IMR-90 (cell line): ENCODE measurements at places on chromosomes 7 and 10. TPM values are rescaled to one million over a fixed set of nuclear protein-coding genes. Genes with fewer than 3 reads are reported as not detected.
A peak's percentile ranks its signal among the peaks of the same experiment; 100 is the strongest.

The C10orf62 gene
- total RNA-seq: not detected in 2 replicates

GRCh38 chr10:133042061-133042460, 45.7 kb upstream of the ADGRA1 start:
- DNase-seq: no peak

DNA sequence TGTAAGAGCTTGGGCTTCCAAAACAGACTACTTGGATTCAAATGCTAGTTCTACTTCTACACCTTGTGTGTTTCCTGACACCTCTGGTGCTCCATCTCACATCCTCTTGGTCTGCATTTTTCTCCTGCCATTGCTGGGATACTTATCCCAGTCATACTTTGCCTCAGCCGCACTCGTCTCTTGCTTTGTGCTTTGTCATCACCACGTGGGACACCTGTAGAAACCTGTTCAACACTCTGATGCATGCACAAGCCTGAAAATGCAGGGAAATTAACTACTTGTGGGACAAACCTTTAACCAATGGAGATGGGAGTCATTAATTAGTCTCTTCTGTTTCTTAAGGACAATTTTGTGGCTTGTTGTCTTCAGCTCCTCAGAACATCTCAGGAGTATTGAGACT, 94.2 kb upstream of the PHYHIPL start:
- no peak for DNase-seq

DNA sequence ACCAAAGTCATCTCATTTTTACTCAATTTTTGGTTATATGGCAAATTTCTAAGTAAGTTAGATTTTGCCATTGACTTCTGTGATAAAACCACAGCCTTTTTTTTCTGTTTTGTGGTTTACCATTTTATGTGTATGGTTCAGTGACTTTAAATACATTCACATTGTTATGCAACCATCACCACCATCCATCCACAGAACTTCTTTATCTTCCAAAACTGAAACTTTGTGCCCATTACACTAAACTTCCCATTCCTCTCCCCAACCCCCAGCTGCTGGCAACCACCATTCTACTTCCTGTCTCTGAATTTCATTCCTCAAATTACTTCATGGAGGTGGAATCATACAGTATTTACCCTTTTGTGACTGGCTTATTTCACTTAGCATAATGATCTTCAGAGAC, 280.4 kb upstream of the TCERG1L start:
- no peak for DNase-seq

The RAMP3 gene
- not detected in 2 replicates for total RNA-seq

- DNase-seq: peak; percentile 89
These were observed 31.1 kb upstream of the RHEB start for GRCh38 chr7:151550656-151551286.

DNA sequence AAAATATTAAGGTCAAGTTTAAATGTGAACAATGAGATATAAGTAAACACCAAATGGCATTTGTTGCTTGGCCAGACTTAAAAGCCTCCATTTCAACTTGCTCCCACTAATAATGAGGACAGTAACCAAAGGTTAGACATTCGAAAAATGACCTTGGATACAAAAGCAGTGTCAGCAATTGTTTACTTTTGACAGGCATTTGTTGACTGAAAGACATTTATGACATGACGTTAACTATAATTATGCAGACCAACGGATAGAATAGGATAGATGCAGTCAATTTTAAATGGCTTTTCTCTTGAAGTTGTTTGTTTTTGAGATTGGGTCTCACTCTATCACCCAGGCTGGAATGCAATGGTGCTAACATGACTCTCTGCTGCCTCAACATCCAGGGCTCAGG, 6.3 kb upstream of the WNT16 start:
- no peak for DNase-seq

DNA sequence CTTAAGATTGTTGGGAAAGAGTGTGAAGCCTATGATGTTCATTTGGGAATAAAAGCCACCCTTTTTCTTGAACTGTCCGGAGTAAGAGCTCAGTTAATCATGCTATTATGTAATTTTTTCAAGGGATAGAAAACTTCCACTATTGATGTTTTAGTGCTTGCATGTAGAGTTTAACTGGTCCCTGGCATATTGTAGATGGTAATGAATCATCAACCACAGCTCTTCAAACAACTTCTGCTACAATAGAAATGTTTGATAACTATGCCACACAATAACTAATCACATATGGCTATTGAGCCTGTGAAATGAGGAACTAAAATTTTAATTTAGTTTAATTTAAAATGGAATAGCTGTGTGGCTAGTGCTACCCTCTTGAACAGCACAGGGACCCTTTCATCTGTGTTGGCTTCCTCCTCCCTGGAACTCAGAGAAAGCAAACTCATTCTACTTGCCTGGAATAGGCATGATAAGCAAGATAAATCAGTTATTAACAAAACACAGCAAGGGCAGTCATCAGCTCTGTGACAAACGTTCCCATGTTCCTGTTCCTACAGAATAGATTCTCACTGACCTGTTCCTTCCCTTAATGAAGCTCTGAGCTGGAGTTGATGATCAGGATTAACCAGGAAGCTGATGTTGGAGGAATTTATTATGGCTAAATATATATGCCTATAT, 4.9 kb upstream of the SRI start:
- peak; percentile 43 for DNase-seq

- DNase-seq: no peak
These were observed 153.6 kb downstream of the CELF2 start for GRCh38 chr10:11170993-11171851.

- no peak for DNase-seq
These were observed 197.3 kb upstream of the PODXL start for GRCh38 chr7:131753620-131754222.

DNA sequence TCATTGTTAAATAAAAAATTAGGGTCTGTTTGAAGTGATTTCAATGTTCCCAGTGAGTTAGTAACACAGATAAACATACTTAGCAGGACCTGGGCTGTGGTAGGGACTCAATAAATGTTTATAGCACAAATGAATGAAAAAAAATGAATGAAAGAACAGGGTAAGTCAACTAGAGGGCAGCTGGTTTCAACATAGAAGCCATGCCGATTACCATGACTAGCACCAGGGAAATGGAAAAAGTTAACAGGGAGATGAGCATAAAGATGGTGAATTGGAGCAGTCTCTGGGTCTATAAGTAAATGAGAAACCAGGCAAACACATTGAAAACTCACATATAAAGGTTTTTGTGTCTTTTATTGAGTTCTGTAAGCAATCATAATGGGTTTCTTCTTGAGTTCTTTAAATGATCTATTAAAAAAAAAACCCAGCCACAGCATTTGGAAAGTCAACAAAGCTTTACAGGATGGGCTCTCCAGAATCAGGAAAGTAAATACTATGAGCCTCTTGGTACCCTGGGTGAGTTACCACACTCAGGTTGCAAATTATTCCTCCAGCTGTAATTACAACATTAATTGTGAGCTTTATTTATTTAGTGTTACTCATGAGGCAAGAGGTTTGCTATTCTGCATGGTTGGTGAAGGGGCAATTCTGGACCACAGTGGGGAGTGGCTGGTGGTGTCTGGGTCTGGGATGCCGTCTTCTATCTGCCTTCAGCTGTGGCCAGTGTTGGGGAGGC, 46.1 kb upstream of the MTPN start:
- no peak for DNase-seq

The SFTPA1 gene
- not detected in 2 replicates for total RNA-seq

DNA sequence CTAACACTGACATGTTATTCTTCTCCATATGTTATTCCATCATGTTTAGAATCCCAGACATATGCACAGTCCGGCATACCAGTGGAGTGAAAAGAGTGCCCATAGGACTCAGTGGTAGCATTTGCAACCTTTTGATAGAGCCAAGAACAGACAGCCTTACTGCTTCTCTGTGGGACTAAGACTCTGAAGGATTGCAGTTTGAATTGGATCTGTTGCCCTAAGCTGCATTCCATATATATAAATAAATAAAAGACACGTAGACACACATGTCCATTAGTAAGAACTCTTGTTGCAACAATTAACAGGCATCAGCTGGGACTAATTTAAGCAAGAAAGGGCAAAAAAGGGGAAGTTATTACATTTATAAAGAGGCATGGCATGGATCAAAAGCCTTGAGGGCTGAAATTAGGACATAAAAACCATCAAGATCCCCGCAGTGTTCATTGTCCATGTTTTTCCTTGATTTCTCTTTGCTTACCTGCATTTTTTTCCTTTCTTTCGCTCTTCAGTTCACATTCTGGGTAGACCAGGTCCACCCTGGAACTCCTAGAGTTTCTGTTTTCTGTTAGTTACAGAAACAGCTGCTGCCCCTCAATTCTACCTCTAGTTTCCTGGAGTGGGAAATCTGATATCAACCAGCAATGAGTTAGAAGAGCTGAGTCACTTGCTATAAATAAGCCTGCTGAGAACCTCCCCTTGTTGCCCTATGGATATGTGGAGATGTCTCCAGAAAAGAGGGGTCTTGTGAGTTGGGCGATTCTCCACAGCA, 132.4 kb downstream of the SORCS1 start:
- DNase-seq: no peak

DNA sequence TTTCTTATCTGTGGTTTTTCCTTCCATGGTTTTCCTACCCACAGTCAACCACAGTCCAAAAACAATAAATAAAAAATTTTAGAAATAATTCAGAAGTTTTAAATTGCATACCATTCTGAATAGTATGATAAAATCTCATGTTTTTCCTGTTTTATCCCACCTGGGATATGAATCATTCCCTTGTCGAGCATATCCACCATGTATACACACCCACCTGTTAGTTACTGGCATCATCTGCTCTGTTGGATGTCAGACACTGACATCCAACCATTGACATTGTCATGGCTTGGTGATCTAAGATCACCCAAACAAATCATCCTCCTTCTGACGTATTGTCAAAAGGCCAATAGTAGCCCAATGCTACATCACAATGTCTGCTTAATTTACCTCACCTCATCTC, 749.8 kb downstream of the TNS3 start:
- DNase-seq: no peak

GRCh38 chr10:68165643-68166042, 56.4 kb downstream of the MYPN start:
- DNase-seq: no peak

- no peak for DNase-seq
These were observed 91.1 kb downstream of the SVIL start for GRCh38 chr10:29543715-29544114.

DNA sequence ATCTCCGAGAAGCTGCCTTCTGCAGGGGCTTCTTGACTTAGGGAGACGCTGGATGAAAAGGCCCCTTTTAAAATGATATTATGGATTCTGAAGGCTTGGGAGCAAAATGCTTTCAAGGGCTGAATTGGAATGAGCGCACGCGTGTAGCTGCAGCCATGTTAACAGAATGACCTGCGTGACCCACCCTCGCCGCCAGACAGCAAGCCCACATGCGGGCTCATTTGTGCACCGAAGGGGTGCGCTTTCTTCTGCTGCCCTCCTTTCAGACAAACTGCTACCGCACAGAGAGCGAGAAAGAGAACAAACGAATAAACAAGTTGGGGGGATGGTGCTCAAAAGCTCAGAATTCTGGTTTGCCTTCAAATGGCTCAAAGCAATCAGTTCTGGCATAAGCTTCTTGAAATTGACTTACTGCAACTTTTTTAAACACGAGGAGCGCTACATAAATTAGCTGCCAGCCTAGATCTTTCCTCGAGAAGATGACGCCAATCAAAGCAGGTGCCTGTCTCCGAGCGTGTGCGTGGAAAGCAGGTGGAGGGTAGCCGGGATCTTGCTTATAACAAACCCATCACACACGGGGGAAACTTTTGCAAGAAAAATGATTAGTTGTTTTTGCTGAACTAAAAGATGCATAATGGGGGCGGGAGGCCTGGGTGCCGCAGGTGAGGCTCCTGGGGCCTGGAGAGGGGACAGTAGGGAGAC, 268.4 kb downstream of the MAD1L1 start:
- DNase-seq: no peak

The KCNH2 gene
- total RNA-seq: 0.56 and 0.90 TPM in 2 replicates

- DNase-seq: peak; percentile 38
These were observed 31.2 kb downstream of the ABLIM1 start for GRCh38 chr10:114626841-114627240.

DNA sequence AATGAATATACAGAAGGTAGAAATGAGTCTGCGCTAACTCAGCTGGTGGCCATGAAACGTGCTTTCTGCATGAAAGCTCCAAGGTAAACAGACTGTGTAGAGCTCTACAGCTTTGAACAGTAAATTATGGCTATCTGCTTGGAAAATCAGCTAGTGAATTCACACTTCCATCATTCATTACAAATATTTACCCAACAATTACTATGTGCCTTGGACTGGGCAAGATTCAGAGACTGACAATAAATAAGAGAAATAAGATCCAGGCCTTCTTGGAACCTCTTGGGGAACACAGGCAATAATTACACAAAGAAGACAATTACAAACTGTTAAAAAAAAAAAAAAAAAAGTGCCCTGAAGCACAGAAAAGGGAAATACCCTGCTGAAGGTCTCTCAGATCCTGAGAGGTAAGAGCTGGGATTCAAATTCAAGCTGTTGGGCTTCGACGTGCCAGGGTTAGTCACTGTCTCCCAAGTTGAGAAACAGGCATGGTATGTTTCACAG, 15.8 kb downstream of the TSPAN12 start:
- DNase-seq: no peak

GRCh38 chr7:152000191-152000590, 25.3 kb upstream of the GALNT11 start:
- no peak for DNase-seq

The CASP2 gene
- total RNA-seq: 18.6 and 25.6 TPM in 2 replicates

The IGFBP3 gene
- total RNA-seq: 272 and 308 TPM in 2 replicates

DNA sequence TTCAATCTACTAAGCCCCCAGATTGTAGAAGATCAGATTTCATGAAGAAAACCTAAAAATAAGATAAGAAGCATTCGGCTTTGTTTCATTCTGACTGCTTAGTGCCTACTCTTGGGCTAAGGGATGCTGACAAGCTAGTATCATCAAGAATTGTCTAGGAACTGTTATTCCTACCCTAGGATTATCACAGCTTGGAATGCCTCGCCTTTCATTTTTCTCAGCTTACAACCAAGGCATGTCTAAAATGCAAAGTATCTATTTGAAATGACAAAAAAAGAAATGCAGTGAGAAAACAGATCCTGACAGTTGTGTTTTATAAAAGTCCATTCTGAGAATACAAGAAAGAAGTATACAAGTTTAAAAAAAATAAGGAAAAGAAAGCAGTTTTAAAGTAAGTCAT, 441.0 kb downstream of the KCNMA1 start:
- DNase-seq: no peak

- no peak for DNase-seq
These were observed 411.6 kb downstream of the EXOC4 start for GRCh38 chr7:133664528-133664927.

The PNLIPRP3 gene
- not detected in 2 replicates for total RNA-seq

The NODAL gene
- total RNA-seq: not detected in 2 replicates

DNA sequence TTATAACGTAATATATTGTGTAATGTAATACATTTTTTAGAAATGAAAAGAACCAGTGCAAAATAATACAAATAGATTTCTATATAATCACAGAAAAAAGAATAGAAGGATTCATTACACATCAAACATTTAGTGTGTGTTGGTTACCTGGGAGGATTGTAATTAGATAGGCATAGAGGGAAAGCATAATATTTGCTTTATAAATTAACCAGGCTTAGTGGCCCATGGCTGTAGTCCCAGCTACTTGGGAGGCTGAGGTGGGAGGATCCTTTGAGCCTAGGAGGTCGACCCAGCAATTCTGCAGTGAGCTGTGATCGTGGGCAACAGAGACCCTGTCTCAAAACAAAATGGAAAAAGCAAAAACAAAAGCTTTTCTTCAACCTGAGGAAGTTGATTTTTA, 5.0 kb upstream of the CNOT4 start:
- DNase-seq: no peak

- DNase-seq: peak; percentile 59
These were observed 1.1 kb downstream of the RADIL start for GRCh38 chr7:4882169-4883032.
